ENCODE measurements at places on chromosomes 4 and X.

DNA sequence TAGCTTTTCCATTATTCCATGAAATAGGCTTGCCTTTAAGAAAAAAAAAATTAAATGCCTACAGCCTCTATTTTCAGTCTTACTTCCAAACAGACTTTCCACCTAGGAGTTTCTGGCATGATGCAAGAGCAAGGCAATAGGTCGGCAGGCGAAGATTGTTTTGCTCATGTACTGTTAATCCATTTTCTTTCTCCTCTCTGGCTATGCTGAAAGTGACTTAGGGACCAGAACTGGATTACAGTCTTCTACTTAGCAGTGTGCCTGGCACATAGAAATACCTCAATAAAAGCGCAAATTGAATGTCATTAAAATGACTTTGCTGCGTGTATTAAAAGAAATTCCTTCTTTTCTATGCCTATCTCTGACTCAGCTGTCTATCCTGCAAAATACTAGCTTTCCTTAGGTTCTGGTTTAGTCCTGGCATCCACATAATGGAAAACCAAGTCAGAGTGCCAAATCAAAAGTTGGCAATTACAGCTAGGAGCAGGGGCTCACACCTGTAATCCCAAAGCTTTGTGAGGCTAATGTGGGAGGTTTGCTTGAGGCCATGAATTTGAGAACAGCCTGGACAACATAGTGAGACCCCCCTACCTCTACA, 51.9 kb downstream of the CC2D2A start:
- no peak for DNase-seq

- no peak for DNase-seq
Measured at GRCh38 chr4:76292730-76293129, 13.8 kb upstream of the STBD1 start.

- no peak for DNase-seq
Measured at GRCh38 chr4:165175879-165176278, 31.5 kb upstream of the KLHL2 start.

GRCh38 chrX:21639775-21640174, 18.4 kb downstream of the KLHL34 start:
- no peak for DNase-seq

- DNase-seq, result no peak
Measured at GRCh38 chr4:7275067-7275466, 82.7 kb downstream of the SORCS2 start.

- no peak for DNase-seq
Measured at GRCh38 chr4:138522366-138522765, 280.2 kb upstream of the SLC7A11 start.

DNA sequence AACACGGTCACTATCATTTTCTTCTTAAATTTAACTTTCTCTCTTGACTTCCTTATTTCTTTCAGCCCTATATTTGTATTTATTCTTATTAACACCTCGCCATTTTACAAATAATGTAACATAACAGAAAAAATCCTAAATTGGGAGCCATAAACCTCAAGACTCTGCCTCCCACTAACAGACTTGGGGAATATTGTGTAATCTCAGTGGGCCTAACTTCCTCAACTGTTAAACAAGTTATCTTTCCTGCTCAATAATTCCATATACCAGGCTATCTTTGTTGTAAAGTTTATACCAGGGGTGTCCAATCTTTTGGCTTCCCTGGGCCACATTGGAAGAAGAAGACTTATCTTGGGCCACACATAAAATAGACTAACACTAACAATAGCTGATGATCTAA, 26.2 kb downstream of the PRSS12 start:
- no peak for DNase-seq

GRCh38 chrX:49269767-49270248, at the start of gene PPP1R3F:
Gene PPP1R3F, plus strand, starts transcription at chrX:49269793. Its CDS starts 77 bp downstream, at chrX:49269870.
- DNase-seq, result no peak

- no peak for DNase-seq
Measured at GRCh38 chrX:153854702-153855101, 24.4 kb upstream of the PDZD4 start.

GRCh38 chr4:7206385-7206784, 14.0 kb downstream of the SORCS2 start:
- no peak for DNase-seq

DNA sequence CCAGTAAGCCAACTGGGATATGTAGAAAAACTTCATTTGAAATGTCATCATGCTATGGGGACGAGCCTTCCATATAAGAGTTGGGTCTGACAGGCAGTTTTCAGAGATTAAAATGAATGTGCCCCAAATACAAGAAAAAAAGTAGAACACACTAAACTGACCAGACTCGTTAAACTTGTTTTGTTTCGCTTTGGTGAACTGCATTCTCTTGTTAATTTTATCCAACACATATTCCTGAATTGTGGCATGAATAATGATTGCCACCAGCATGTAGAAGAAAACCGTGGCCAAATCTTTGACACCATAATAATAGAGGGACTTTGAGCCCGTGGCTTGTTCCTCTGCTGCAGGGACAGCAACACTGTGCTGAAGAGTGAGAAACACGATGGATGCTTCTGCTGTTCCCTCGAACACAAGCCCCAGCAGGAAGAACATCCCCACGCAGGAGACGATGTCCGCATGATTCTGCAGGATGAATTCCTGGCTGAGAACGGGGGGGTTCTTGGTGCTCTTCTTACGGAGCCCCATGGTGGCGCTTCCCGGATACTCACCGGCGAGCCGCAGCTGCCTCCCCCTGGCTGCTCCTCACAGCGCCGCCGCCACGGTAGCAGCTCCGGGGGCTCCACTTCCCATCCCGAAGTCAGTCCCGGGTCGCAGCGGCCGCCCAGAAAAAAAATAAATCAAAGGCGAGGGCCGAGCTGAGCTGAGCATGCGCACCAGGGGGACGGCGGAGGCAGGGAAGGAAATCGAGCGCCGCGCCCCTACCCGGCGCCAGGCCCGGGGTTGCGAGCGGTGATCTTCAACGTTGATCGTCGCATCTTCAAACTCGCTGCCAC, at the start of gene TRAM1L1:
Gene TRAM1L1 (minus strand): TSS at position 711 of the 836 bp plus-strand sequence. CDS start 183 bp downstream, at position 528.
- DNase-seq, result peak; percentile 91

- DNase-seq, result no peak
Measured at GRCh38 chr4:103364083-103364482, 165.9 kb upstream of the CENPE start.

DNA sequence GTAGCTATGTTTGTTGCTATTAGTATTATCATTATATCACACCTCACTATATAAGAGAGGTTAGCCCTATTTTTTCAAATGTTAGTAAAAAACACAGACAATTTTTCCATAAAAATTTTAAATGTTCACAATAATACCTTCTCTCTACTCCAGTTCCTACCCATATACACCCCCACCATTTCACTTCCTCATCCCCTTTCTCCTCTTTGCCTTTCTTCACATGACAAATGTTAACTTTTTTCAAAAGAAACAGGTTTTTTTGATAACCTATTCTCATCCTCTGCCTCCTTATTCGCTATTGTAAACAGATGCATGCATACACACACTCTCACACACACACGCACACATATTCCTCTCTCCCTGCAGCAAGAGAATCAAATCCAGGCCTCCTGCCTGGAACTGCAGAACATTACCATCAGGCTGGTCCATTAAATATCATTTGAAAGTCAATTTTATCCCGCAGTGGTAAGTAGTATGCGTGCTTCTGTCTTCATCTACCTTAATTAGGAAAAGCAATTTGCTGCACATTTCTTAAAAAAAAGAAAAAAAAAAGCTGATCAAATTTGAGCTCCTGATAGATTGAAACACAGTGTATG, 55.5 kb downstream of the MID1IP1 start:
- DNase-seq, result no peak

DNA sequence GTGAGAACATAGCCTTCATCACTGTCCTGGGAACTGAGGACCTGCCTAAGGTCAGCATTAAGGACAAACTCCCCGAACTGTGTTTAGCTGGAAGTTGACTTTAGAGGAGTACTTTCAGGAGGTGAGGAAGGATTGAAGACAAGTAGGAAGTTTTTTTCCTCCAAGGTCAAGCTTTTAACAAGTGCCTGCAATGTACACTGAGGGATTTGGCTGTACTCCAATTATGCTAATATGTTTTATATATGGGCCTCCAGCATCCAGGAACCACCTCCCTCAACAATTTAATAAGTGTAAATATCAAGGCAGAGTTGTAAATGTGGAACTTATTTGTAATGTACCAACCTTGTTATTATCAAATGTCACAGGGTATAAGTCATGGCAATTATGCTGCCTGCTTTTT, 726.2 kb downstream of the RPA4 start:
- DNase-seq, result no peak

DNA sequence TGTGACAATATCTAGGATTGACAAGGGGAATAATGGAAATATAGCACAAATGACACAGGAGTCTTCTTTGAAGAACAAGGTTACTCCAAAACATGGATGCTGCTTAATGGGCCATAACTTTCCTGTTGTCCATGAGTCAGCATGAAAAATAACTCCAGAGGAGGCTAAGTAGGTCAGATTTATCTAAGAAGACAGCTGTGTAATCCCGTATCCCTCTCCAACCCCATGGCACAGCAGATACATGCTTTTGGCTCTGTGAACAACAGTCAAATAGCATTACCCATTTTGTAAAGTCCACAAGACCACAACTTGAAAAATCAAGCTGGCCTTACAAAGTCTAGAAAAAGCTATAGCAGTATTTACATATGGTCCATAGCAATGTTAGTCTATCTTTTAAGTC, 2.1 kb upstream of the TMEM131L start:
- DNase-seq, result no peak

- DNase-seq, result no peak
Measured at GRCh38 chr4:68597482-68597881, 21.4 kb upstream of the UGT2B17 start.

GRCh38 chr4:5137927-5138326, 86.6 kb downstream of the STK32B start:
- DNase-seq, result no peak

- no peak for DNase-seq
Measured at GRCh38 chr4:114209584-114209983, 230.1 kb upstream of the ARSJ start.

DNA sequence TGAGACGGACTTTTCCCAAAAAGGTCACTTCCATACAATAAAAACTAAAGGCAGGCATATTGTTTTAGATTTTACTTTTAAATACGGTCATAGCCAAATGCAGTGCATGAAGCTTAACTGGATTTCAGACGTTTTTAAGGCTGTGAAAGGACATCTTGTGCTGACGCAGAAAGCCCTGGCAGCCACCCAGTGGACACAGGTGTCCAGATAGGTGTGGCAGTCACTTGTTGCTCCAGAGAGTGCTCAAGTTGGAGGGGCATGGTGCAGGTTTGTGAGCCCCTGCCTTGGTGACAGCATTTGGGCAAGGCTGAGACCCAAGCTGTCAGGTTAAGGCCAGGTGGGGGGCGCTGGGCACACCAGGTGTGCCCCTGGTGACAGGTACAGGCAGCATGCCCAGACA, 135.8 kb upstream of the TBL1X start:
- no peak for DNase-seq

GRCh38 chrX:96721354-96721753, 36.7 kb downstream of the DIAPH2 start:
- no peak for DNase-seq

GRCh38 chrX:110383414-110383813, 24.8 kb downstream of the RTL9 start:
- DNase-seq, result no peak

GRCh38 chr4:99861120-99861905, 32.9 kb downstream of the LAMTOR3 start:
- DNase-seq, result no peak

GRCh38 chr4:161525121-161525520, 638.7 kb downstream of the FSTL5 start:
- DNase-seq, result no peak

- no peak for DNase-seq
Measured at GRCh38 chr4:154036856-154037255, 248.0 kb upstream of the SFRP2 start.

GRCh38 chrX:15497865-15498264, 2.7 kb upstream of the BMX start:
- peak; percentile 4 for DNase-seq

DNA sequence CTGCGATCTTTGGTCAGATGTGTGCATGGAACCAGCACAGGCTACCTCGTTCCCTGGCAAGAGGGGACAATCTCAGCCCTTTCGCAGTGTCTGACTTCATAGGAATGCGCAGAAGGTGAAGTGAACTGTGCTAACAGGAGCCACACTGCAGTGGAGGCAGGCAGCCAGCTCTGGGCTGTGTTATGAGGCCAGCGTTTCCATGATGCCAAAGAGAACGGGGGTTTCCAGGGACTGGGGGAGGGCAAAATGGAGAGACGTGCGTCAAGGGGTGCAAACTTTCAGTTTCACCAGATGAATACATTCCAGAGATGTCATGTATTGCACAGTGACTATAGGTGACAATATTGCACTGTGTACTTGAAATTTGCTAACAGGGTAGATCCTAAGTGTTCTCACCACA, 30.4 kb downstream of the CLDN34 start:
- no peak for DNase-seq

DNA sequence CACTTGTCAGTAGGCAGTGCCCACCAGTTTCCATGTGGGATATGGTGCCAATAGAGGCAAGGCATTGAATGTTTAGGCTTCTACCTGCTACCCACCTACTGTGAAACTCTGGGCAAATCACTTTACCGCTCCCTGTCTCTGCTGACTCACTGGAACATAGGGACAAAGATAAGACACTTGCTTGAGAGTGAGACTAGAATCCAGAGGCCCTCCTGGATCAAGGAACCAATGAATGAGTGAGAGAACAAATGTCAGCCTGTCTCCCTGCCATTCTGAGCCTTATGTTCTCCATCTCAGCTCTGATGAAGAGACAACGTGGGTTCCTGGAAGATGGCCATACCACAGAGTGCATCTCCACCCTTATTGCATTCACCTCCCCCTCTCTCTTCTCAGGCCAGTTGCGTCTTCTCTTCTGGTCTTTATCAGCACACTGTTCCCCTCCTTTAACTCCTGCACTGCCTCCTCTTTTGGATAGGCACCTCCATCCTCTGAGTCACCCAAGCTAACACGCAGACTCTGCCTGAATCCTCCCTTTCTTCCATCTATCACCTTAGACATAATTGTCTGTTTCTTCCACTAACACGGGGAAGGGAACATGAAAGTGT, 15.4 kb upstream of the PRRG3 start:
- DNase-seq, result no peak

GRCh38 chr4:48078862-48079655, 55.0 kb downstream of the TXK start:
- DNase-seq, result no peak

DNA sequence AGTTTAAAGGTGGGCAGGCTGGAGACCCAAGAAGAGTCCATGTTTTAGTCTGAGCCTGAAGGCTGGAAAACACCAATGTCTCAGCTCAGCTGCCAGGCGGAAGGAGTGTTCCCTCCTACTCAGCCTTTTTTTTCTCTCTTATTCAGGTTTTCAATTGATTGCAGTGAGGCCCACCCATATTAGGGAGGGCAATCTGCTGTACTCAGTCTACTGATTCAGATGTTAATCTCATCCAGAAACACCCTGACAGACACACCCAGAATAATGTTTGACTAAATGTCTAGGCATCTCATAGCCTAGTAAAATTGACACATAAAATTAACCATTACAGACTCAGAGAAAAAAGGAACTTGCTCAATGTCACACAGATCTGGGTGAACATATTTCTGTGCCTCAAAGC, 347.1 kb downstream of the GBA3 start:
- no peak for DNase-seq

All from hippocampal formation (tissue), 2 donors.